Non-pigmented ciliary epithelial cell (primary cell): ENCODE measurements at places on chromosomes 16 and 17.

DNA sequence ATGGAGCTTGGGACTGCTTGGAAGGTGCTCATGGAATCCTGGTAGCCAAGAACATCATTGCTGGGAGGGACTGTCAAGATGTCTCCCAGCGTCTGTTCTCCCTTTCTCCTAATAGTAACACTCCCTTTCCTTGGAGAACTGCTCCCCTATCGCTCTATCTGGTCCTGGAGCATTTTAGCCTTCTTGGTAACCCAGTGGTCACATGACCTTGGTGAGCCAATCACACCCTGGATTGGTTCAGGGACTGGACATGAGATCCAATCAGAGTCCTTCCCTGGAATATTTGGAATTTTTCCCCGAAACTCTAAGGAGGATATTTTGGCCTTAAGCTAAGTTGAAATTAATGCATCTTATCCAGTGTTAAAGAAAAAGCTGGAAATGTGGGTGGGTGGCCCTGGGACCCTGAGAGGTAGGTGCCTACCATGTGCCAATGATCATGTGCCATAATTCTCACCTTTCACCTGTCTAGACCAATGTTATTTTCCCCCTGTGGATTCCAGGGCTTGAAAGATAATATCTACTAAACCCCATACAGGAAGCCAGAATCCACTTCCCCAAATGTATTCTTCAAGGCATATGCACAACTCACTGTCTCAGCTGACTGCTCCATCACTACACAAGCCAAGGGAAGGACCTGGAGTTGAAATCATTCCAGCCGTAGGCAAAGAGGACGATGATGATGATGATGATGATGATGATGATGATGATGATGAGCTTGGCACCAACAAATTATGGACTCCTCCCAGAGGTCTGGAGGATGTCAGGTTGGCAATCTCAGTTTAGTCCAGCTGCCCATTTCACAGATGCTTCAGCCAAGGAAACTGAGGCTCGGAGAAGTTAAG lies 193.2 kb downstream of the RAB11FIP4 start:
- no peak for DNase-seq

DNA sequence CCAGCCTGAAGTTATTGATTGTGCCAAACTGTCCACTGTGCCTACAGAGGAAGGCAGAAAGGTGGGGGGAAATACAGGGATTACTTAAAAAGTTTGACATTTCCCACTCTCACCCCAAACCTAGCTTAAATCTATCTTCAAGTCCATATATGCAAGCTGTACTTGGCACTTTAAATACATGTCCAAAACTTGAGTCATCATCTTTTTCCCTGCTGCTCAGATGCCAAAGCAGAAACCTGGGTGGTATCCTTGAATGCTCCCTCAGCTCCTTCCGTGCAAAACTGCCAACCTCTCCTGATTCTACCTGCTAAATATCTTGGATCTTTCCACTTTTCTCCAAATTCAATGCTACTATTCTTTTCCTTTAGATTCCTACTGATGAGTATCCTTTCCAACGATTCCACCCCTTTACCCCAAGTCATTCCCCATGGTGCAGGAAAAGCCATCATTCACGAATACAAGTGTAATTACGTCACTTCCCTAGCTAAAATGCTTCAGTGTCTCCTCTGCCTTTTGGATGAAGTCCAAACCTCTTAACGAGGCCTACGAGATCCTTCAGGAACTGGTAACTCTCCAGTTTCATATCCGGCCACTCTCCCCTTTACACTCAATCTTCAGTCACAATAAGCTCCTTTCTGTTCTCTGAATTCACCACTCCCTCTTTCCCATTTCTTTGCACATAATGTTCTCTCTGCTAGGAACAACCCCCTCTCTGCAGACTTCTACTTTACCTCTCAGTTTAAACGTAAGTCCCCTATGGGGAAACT lies 9.3 kb downstream of the BECN1 start:
- no peak for DNase-seq

GRCh38 chr16:24013864-24014645 lies 178.3 kb downstream of the PRKCB start:
- no peak for DNase-seq

- DNase-seq = peak; percentile 67
These were observed 301.9 kb downstream of the SOX9 start for GRCh38 chr17:72422505-72423285.

- DNase-seq = no peak
These were observed 71.2 kb downstream of the OMG start for GRCh38 chr17:31225831-31226230.

DNA sequence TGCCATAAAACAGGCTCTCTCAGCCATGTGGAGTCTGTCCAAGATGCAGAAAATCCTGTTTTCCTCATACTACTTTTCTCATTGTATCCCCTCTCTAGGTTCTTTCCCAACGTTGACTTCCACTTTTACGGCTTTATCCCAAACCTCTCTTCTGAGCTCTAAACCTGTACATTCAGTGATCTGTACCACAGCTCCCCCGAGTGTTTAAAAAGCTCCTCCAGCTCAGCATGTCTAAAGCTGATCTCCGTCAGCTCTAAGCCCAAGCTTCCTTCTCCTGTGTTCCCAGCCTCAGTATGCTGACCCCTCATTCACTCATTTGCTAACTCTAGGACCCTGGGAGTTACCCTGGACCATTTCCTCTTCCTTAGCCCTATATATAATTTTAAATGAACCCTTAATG lies 144.6 kb downstream of the DNAH9 start:
- no peak for DNase-seq

- no peak for DNase-seq
These were observed 405.5 kb upstream of the PSMD7 start for GRCh38 chr16:73891129-73891542.

- DNase-seq = no peak
These were observed 139.4 kb upstream of the CPHXL start for GRCh38 chr16:75865736-75866135.

DNA sequence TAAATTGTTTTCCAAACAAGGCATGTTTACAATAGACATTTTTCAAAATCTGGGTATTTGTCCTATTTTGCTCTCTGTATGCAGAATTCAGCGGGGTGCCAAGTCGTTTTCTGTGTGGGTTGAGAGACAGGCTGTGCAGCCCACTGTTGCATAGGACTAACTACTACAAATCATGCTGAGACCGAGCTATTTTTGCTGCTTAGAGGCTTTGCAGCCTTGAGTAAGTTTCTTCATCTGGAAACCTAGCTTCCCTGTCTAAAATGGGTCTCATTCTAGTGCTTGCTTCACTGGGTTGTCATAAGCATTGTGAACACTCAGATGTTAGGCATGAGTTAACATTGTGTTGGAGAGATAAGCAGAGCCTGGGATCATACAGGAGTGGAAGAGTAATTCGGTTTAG lies 1.3 kb downstream of the PRPSAP2 start:
- peak; percentile 42 for DNase-seq

- DNase-seq = no peak
These were observed 504.9 kb upstream of the HSBP1 start for GRCh38 chr16:83302853-83303252.
